Ascending aorta (tissue), 2 donors: ENCODE measurements at places on chromosomes 1 and 21. TPM values are rescaled to one million over a fixed set of nuclear protein-coding genes. Genes with fewer than 3 reads are reported as not detected.
A peak's percentile ranks its signal among the peaks of the same experiment; 100 is the strongest.

DNA sequence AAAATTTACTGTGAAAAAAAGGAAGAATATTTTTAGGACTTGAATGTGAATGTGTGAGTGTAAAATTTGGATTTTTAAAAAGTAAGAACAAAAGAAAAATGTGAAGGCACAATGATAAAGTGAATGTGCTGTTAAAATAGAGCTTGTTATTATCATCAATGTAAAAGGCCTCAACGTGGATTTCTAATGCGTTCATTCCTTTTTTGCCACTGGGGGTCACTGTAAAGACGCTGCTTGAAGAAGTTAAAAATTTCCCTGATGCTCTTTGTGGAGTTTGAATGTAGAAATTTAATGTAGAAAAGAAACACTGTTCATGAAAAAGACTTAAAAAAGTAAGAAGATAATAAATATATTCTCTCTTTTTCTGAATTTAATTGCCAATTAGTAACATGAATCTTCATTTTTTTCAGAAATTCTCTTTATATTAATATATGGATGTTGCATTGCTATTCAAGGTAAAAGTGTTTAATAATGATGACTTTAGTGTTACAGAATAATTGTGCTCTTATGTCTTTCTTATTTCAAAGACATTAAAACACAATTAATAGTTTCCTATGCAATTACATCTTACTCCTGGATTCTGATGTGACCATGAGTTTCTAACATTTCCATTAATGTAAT is 161.5 kb downstream of the DNM3 start:
- H3K36me3 ChIP-seq = no peaks in the 10 kb centered on the region
- no peak overlapping the region for H3K27ac ChIP-seq
- H3K4me1 ChIP-seq = no peaks in the 10 kb centered on the region
- DNase-seq = no peak
- H3K4me3 ChIP-seq = no peak overlapping the region

LCE1E gene
- not detected for total RNA-seq

DNA sequence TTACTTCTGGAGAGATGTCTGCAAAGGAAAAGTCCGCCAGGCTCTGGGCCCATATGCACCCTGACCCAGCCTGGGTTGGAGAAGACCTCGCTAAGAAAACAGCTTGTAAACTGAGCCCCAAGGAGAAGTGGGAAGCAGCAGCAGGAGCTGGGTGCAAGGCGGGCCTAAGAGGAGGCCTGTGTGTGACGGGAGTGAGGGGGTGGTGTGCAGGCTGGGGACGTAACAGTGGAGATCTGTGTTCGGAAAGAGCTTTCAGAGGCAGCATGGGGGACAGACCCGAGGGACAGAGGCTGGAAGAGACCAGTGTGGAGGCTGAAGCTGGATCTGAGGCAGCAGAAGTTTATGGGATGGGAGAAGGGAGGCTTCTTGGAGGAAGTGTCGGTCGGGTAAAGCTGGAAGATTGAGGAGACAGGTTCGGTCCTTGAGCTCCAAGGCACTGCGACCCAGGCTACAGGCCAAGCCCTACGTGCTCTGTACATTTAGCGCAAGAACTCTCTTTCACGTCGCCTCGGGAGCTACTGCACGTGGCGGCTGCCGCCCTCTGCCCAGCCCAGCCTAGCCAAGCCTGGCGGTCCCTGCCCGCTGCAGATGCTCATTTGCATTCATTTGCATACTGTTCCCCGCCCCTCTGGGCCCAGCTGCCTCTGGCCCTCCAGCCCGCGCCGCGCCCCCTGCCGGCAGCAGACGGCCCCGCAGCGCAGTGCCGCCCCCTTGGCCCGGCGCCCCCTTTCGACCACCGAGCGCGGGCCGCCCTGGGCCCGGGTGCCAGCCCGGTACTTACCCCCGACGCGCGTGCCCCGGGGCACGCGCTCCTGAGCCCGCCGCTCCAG is 6.3 kb downstream of the HPCA start:
- H3K27me3 ChIP-seq = no peaks in the 10 kb centered on the region
- no peak for DNase-seq
- no peaks in the 10 kb centered on the region for H3K36me3 ChIP-seq
- H3K4me1 ChIP-seq = peaks cover 6% of the 10 kb centered on the region
- peak overlapping the region; percentile 49 for H3K4me3 ChIP-seq
- H3K27ac ChIP-seq = no peak overlapping the region

GRCh38 chr1:234250747-234251146 is 122.5 kb upstream of the COA6 start:
- H3K4me3 ChIP-seq = no peak overlapping the region
- no peak overlapping the region for H3K27ac ChIP-seq
- no peak for DNase-seq
- no peaks in the 10 kb centered on the region for H3K36me3 ChIP-seq

PRELP gene
- 142 TPM for total RNA-seq

- H3K4me3 ChIP-seq = no peak overlapping the region
- H3K27ac ChIP-seq = no peak overlapping the region
- DNase-seq = no peak
- H3K27me3 ChIP-seq = no peaks in the 10 kb centered on the region
- H3K4me1 ChIP-seq = no peaks in the 10 kb centered on the region
Observed at GRCh38 chr21:31599013-31599412, 60.5 kb upstream of the SOD1 start.

FAM177B gene
- not detected for total RNA-seq

DNA sequence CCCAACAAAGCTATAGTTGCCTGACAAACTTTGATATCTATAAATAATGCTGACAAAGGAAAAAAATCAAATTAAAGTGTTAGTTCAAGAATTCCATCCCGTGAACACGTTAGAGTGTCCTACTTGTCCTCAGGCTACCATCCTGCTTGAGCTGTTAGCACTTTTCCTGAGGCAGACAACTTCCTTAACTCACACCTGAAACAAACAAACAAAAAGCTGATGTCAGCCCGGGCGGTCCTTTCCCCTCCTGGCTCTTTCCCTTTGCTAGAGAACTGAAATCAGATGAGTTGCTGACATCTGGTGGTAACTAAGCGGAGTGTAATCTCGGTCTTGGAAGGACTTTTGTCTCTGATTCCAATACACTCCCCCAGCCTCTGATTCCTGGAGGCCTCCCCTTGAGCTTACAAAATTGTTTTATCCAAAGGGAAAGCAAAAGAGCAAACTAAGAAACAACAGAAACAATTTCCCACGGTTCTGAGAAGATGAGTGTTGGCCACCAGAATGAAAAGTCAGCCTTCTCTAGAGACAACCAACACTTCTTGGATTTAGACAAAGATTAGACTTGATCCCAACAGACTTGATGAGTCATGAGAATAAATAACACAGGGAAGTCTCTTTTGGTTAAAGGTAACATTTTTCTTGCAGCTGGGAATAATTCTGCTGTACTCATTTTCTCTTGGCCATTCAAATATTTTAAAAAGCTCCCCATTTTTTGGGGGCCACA is 135.4 kb downstream of the PROX1 start:
- no peaks in the 10 kb centered on the region for H3K4me1 ChIP-seq
- no peaks in the 10 kb centered on the region for H3K36me3 ChIP-seq
- H3K27me3 ChIP-seq = no peaks in the 10 kb centered on the region
- no peak for DNase-seq

GRCh38 chr21:33939226-33939625 is 23.6 kb upstream of the ATP5PO start:
- no peak overlapping the region for H3K4me3 ChIP-seq
- peaks cover 9% of the 10 kb centered on the region for H3K4me1 ChIP-seq
- no peaks in the 10 kb centered on the region for H3K36me3 ChIP-seq
- H3K27me3 ChIP-seq = no peaks in the 10 kb centered on the region
- no peak for DNase-seq

DNA sequence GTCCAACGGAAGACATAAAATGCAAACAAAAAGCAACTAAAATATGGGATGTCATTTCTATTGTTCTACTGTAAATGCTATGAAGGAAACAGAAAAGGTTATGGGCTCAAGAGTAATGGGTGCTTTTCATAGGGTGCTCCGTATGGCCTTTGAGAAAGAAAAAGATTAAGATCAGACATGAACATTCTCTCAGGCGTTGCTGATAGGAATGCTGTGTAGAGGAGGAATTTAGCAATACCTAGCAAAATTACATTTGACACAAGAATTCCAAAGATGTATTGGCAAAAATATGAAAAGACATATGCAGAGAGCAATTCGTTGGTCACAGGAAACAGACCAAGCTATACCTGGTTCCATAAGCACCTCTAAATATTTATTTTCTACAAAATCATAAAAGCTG is 5.7 kb upstream of the OXCT2 start:
- H3K4me3 ChIP-seq = no peak overlapping the region
- no peak for DNase-seq
- no peaks in the 10 kb centered on the region for H3K36me3 ChIP-seq
- H3K27ac ChIP-seq = no peak overlapping the region
- H3K27me3 ChIP-seq = no peaks in the 10 kb centered on the region

GRCh38 chr1:162035241-162035640 is 11.6 kb upstream of the OLFML2B start:
- H3K4me3 ChIP-seq = no peak overlapping the region
- H3K27me3 ChIP-seq = no peaks in the 10 kb centered on the region
- DNase-seq = no peak

DNA sequence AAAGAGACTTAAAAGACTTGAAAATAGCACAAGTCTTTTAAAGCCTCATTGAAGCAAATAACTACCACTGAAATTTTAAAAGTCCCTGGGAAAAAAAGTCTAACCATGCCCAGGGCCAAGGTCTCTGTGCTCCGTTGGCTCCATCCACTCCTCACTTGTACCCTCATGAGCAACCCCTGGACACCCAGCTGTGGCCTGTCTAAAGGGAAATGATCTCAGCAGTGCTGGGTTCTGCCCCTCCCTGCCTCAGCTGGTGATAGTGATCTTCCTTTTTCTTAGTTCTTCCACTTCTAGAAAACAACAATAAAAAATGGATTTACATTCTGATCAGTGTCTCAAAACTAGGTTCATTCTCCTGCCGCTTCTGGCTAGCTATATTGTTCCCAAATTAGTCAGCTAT is 423.5 kb upstream of the ADAMTS5 start:
- H3K27ac ChIP-seq = no peak overlapping the region
- H3K36me3 ChIP-seq = no peaks in the 10 kb centered on the region
- no peaks in the 10 kb centered on the region for H3K4me1 ChIP-seq
- no peaks in the 10 kb centered on the region for H3K27me3 ChIP-seq

GRCh38 chr1:225651872-225652728 is 823 bp downstream of the ENAH start:
- H3K4me1 ChIP-seq = no peaks in the 10 kb centered on the region
- peak overlapping the region; percentile 58 for H3K4me3 ChIP-seq

TMEM35B gene
- total RNA-seq = 16.1 TPM

- H3K36me3 ChIP-seq = no peaks in the 10 kb centered on the region
- H3K4me3 ChIP-seq = no peak overlapping the region
- H3K4me1 ChIP-seq = peaks cover 46% of the 10 kb centered on the region
- H3K27me3 ChIP-seq = no peaks in the 10 kb centered on the region
Observed at GRCh38 chr1:156101880-156102279, 12.6 kb upstream of the LMNA start.

GRCh38 chr1:112997781-112998180 is 41.8 kb upstream of the SLC16A1 start:
- no peak for DNase-seq
- H3K27me3 ChIP-seq = no peaks in the 10 kb centered on the region
- peak overlapping the region; percentile 87 for H3K27ac ChIP-seq
- no peak overlapping the region for H3K4me3 ChIP-seq

OR10Z1 gene
- not detected for total RNA-seq

DNA sequence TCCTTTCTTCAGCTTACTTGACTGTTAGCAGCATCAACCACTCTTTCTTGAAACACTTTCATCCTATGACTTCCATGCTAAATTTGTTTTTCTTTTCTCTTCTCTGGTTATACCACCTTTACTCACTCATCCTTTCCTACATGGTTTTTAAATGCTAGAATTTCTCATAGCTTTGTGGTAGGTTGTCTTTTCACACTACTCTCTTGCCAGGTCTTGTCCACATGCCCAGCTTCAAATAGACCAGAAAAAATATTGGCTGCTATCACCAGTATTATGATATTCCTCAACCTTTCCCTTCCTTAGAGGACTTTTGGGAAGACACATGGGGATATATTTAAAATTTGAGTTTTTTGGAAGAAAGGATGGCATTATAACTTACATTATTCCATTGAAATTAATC is 48.8 kb downstream of the PPP1R12B start:
- no peak overlapping the region for H3K4me3 ChIP-seq
- no peaks in the 10 kb centered on the region for H3K36me3 ChIP-seq
- H3K4me1 ChIP-seq = peaks cover 15% of the 10 kb centered on the region
- DNase-seq = no peak
- peak overlapping the region; percentile 39 for H3K27ac ChIP-seq
- H3K27me3 ChIP-seq = no peaks in the 10 kb centered on the region

DNA sequence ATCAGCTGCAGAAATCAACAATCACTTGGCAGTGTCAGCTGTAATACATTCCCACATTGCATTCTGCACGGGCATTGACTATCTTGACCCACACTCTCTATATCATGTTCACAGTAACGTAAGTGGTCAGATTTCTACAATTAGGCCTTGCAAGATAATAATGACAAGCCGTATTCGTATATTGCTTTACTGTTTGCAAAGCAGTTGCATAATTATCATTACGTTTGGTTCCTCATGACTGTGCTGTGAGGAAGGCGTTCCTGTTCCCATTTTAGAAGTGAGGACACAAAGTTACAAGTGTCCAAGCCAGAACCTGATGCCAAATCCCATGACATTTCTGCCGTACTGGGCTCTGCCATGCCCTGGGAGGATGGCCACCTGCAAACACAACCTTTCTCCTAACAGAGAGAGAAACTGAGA is 53.5 kb upstream of the TARBP1 start:
- no peaks in the 10 kb centered on the region for H3K36me3 ChIP-seq
- no peak for DNase-seq
- H3K4me1 ChIP-seq = peaks cover 43% of the 10 kb centered on the region
- H3K27me3 ChIP-seq = no peaks in the 10 kb centered on the region

DISP1 gene
- total RNA-seq = 23.2 TPM

DNA sequence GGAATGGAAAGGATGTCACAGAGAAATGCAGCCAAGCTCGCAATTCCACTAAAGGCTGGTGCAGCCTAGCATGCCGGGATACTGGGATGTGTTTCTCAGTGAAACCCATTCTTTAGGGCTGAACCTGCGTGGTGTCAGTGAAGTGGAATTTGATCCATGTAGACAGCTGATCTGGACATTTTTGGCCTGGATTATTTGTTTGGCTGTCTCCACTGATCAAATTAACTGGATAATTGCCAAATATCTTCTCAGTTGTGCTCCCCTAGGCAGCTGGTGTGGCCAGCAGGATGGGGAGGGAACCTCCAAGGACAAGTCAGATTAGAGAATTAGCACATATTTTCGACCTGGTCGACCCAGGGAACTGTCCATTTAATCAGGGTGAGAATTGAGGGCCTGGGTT is 318.4 kb downstream of the RPS6KC1 start:
- no peak for DNase-seq
- H3K36me3 ChIP-seq = no peaks in the 10 kb centered on the region
- H3K27me3 ChIP-seq = no peaks in the 10 kb centered on the region
- H3K27ac ChIP-seq = no peak overlapping the region
- no peaks in the 10 kb centered on the region for H3K4me1 ChIP-seq
- H3K4me3 ChIP-seq = no peak overlapping the region
